ENCODE measurements at places on chromosomes 3 and 15.

DNA sequence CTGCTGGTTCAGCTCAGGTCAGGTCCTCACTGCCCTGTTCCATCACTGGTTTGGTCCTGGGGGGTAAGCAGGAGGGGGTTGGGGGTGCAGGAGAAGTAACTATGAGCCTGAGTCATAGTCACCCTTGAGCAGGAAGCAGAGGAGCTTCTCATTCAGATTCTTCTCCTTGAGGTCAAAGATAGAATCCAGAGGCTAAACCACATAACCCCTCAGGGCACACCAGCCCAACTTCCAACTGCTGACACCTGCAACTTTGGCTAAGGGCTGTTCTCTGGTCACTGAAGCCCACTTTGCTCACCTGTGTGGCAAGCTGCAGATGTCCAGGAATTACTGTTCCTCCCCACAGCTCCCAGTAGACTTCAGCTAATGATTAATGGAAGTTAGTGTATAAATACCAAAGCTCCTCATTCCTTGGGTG, 48.8 kb upstream of the LRRFIP2 start:
- DNase-seq, result no peak

GRCh38 chr15:80266113-80266512, 14.1 kb upstream of the CTXND1 start:
- DNase-seq, result no peak

DNA sequence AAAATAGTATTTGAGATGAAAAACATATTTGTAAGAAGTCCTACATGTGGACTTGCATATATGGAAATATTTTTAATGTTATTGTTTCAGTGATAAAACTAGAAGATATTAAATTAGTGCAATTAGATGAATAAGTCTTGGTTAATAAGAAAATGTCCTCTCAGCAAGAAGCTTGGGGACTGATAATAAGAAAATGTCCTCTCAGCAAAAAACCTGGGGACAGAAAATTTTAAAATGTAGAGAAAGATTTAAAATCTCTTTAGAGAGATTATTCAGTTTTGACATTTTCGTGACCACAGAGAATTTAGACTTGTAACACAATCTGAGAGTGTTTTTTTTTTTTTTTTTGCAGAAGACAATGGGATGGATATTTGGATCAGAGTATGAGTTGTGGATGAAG, 156.0 kb downstream of the ISL2 start:
- no peak for DNase-seq

- no peak for DNase-seq
Measured at GRCh38 chr15:87896936-87897335, 359.6 kb downstream of the NTRK3 start.

DNA sequence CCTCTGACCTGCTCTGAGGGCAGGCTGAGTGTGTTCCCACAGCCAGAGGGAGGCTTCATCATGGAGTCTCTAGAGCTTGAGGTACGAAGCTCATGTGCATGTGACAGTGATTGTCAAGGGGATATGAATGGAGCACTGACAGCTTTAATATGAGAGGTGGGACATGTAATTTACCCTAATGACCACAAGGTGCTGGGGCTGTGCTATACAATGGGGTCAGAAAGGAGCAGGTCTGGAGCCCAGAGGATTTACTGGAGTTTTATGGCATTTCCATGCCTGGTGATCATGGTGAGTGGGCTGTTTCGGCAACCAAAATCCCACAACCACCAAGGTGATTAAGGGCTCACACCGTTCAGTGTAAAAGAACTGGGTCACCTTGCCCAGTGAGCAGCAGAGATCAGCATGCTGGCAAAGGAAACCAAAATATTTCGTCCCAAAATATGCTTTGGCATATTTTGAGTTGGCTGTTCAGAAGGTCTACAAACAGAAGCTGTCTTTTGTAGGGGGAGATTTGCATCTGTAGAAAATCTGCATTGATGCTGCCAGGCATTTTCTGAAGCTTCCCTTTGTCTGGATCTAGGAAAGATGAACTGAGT, 40.1 kb upstream of the RASGRF1 start:
- no peak for DNase-seq

GRCh38 chr15:98076021-98076816, 115.7 kb downstream of the ARRDC4 start:
- no peak for DNase-seq

GRCh38 chr3:33044676-33045075, 52.3 kb downstream of the GLB1 start:
- DNase-seq, result no peak

DNA sequence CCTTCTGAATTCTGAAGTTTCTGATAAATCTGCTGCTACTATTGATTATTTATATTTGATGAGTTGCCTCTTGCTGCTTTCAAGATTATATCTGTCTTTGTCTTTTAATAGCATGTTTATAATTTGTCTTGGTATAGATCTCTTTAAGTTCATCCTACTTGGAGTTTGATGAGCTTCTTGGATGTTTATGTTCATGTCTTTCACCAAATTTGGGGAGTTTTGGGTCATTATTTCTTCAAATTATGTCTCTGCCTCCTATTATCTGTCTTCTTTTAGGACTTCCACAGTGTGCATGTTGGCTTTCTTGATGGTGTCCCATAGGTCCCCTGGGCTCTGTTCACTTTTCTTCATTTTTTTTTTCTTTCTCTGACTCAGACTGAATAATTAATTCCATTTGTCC, 32.3 kb upstream of the EDEM1 start:
- DNase-seq, result no peak

DNA sequence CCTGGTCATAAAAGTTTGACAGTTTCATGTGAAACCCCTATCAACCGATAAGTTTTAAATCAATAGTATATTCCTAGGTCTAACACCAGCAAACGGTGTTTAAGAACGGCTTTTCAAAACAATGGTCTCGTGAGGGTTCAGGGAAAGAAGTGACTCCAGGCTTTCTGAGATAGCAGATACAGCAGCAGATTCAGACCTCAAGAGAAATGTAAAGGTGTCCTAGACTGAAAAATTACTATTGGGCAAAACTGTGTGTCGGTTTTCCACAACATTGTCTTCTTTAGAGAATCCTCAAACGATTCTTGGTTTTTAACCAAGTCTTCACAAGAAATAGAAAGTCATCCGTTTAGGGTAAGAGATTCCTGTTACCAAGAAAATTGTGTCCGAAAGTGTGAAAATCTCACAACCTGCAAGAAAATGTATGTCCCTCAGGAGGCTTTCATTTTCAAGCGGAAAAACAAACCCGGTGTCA, 1.2 kb downstream of the SETD2 start:
- no peak for DNase-seq

GRCh38 chr15:71139241-71139640, 24.0 kb downstream of the THSD4 start:
- DNase-seq, result no peak

- DNase-seq, result no peak
Measured at GRCh38 chr3:177760803-177761202, 563.5 kb upstream of the TBL1XR1 start.

- DNase-seq, result no peak
Measured at GRCh38 chr3:3587647-3587972, 211.6 kb upstream of the LRRN1 start.

- no peak for DNase-seq
Measured at GRCh38 chr15:70318594-70319465, 221.1 kb upstream of the TLE3 start.

DNA sequence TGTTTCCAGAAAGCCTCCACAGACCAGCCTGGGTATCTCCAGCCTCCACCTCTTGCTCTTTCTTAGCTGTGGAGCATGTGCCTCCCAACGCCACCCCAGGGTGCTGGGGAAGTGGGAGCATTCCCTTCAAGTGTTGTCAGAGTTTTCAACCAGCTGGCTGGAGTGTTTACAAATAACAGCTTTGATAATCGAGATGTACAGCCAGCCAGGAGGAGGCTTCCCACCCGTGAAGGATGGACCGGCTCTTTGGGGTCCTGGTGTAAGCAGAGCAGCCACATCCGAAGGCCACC, 8.5 kb upstream of the OXTR start:
- no peak for DNase-seq

GRCh38 chr3:129548104-129548965, 5.4 kb downstream of the H1-8 start:
- DNase-seq, result no peak

DNA sequence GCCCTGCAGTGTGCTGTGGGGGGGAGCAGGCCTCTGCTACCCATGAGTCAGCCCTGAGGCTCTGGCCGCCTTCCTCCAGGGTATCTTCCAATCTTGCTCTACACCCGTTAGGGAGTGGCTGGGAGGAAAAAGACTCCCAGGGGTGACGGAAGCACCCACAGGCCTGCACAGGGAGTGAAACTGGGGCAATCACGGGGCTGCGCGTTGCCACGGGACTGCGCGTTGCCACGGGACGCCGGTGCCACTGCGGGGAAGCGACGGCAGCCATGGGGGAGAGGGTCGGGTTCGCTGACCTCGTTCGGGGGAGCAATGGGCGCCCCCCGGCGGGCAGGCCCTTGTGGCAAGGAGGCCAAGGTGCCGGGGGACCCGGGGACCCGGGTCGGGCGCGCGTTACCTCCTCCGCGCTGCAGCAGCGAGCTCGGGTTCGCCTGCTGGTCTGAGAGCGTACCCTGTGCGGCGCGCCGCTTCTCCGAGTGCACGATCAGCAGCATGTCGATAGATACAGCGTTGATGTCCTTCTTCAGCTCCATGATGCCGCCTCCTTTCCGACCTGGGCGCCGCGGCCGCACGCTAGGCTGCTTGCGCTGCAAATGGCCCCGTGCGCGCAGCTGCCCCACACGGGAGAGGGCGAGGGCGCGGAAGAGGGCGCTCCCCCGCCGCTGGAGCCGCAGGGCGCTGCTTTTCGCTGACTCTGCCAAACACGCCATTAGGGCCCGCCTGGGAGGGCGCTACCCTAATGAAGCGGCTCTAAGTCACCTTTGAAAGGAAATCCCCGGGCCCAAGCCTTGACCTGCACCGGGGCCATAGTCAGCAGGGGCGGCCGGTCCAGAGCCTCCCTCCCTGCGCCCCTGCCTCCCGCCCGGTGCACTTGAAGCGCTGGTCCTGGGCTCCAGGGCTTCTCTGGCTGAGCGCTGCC, at the start of gene KY:
KY (minus strand) TSS at position 592 of the 916 bp plus-strand sequence; CDS start at position 530, 62 bp downstream.
- DNase-seq, result no peak

- DNase-seq, result no peak
Measured at GRCh38 chr3:36227980-36228379, 152.3 kb upstream of the STAC start.

- no peak for DNase-seq
Measured at GRCh38 chr15:31202953-31203352, 101.4 kb upstream of the TRPM1 start.

GRCh38 chr3:59052803-59053411, 3.1 kb upstream of the CFAP20DC start:
- no peak for DNase-seq

DNA sequence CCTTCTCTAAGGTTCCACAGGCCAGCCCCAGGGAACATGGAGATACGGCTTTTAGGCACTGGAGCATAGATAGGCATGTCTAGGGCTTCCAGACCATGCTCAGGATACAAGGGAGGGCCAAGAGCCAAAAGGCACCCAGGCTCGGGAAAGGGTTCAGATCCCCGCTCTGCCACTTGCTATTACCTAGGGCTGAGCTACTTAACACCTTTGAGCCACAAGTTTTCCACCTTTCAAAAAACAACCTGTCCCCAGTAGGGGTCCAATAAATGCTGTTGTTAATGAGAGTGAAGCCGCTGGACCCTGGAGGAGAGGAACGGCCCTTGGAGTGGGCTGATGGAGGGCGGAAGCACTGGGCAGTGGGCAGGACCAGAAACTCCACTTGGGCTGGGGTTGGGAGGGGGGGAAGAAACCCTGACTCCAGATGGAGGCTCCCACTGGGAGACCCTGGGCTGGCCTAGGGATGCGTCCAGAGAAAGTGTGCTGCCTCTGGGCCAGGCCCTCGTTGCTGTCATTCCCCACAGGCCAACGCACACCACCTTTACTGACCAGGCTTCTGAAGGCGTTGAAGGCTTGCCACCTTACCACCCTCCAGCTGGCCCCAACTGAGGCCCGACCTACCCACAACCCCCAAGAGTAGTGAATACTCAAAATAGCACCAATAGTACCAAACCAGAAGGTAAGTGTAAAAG, 8.6 kb upstream of the ITPKA start:
- no peak for DNase-seq

DNA sequence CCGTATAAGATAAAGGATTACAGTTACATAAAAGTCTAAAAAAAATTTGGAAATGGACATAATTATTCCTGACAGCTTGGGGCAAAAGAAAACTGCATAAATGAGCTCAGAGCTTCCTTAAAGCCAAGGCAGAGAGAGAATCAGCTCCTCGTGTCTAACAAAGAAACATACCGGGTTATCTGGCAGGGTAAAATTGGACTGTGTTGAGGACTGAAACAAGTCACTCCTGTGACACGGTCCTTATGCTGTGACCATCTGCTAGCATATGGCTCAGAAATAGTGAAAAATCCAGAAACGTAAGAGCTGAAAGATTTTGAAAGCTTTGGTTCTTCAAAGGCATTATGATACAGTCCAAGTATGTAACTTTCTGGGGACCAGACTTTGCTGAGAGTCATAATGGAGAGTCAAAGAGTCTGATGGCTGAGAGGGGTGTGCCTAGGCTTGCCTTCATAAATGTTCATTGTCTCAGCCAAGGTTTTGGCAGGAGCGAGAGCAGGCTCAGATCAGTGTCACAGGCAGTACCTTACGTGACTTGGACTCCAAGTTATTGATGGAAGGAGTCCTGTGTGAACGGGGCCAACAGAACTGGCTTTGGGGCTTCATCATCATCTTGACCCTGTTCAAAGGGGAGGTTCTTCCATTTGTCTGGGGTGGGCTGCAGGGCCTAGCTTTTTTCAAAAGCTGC, 12.5 kb downstream of the MAP6D1 start:
- no peak for DNase-seq

- no peak for DNase-seq
Measured at GRCh38 chr3:115072265-115073021, 74.6 kb downstream of the ZBTB20 start.

DNA sequence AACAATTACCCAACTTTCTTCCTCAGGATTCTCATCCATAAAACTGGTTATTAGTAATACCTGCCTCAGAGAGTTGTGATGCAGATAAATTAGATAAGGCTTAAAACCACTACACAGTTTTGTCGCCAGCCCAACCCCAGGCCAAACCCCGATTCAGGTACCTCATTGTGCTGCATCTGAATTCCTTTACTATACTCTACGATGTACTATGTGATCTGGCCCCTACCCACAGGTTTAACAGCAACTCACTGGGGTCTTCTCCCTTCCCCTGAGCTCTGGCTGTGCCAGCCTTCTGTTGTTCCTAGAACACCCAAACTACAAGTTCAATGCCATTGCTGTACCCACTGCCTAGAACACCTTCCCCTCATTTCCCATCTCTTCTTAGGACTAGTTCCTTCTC, 64.6 kb downstream of the MYO5A start:
- no peak for DNase-seq

- no peak for DNase-seq
Measured at GRCh38 chr3:185401319-185401955, 38.5 kb downstream of the MAP3K13 start.

- DNase-seq, result no peak
Measured at GRCh38 chr3:10808974-10809373, 7.1 kb upstream of the SLC6A11 start.

GRCh38 chr3:149310796-149311534, 22.5 kb downstream of the TM4SF18 start:
- no peak for DNase-seq

DNA sequence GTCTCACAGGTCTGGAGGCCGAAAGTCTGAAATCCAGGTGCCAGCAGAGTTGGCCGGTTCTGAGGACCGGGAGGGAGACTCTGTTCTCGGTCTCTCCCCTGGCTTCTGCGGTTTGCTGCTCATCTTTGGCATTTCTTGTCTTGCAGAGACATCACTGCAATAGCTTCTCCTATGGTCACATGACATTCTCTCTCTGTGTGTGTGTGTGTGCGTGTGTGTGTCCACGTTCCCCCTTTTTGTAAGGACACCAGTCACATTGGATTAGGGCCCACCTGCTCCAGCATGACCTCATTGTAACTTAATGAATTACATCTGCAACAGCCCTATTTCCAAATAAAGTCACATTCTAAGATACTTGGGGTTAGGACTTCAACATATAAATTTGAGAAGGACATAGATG, 12.4 kb upstream of the ATP10A start:
- DNase-seq, result no peak
